ENCODE measurements at places on chromosomes 13 and 19. TPM values are rescaled to one million over a fixed set of nuclear protein-coding genes. Genes with fewer than 3 reads are reported as not detected.

GRCh38 chr19:11410682-11411081, 8.4 kb downstream of the RGL3 start:
- no peaks in the 10 kb centered on the region for H3K36me3 ChIP-seq
- H3K4me3 ChIP-seq = no peak overlapping the region
- no peaks in the 10 kb centered on the region for H3K4me1 ChIP-seq

MTUS2 gene
- not detected for total RNA-seq

DNA sequence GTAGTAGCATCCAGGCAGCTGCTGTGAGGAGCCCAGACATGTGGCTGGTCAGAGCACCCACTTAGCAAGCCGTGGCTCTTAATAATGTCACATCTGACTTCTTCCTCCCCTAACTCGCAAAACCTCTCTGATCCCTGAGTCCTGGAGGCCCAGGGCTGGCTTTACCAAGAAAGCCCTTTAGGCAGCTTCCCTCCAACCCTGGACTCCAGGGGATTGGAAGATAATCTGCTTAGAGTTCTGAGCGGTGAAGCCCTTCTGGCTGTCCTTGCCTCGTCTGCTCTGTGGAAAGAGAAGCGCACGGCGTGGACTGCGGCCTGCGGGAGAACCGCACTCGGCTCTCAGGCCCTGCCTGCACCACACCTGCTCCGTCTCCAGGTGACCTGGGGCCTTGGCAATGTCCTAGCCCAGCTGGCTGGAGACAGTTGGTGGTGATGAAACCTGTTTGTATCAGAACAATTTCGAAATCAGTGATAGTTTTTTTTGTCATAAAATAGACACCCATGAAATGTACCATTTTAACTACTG, 64.5 kb upstream of the MCF2L start:
- no peak overlapping the region for H3K27ac ChIP-seq
- no peaks in the 10 kb centered on the region for H3K36me3 ChIP-seq
- H3K4me3 ChIP-seq = no peak overlapping the region
- no peaks in the 10 kb centered on the region for H3K4me1 ChIP-seq
- DNase-seq = no peak

FLT3 gene
- not detected for total RNA-seq

GRCh38 chr13:105848494-105848893, 687.0 kb downstream of the EFNB2 start:
- no peak overlapping the region for H3K27ac ChIP-seq
- H3K36me3 ChIP-seq = no peaks in the 10 kb centered on the region
- no peak for DNase-seq
- no peak overlapping the region for H3K4me3 ChIP-seq

DNA sequence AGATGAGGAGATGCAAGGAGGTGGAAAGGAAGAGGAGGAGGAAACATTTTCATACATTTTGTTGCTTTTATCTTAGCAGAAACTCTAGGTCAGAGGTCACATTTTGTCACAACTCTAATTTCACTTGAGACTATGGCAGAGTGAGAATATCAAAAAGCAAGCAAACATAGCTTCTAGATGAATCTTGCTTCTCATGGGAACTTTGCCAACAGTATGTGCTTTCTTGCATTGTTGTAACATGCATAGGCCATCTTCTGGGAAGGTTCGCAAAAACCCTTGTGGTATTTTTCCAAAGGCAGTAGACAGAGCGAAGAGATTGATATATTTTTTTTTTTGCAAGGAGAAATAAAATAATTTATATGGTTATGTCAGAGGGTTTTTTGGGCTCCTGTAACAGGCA, 291.3 kb downstream of the MTUS2 start:
- H3K27me3 ChIP-seq = no peaks in the 10 kb centered on the region
- H3K4me3 ChIP-seq = no peak overlapping the region
- no peak for DNase-seq
- no peaks in the 10 kb centered on the region for H3K36me3 ChIP-seq

IGFL4 gene
- total RNA-seq = not detected

MISP gene
- not detected for total RNA-seq

GRCh38 chr19:49887037-49887664, 9.5 kb downstream of the IL4I1 start:
- no peak for DNase-seq
- peaks cover 7% of the 10 kb centered on the region for H3K36me3 ChIP-seq
- no peak overlapping the region for H3K27ac ChIP-seq
- no peak overlapping the region for H3K4me3 ChIP-seq

DNAAF3 gene
- not detected for total RNA-seq

MPND gene
- 24.1 TPM for total RNA-seq

DNA sequence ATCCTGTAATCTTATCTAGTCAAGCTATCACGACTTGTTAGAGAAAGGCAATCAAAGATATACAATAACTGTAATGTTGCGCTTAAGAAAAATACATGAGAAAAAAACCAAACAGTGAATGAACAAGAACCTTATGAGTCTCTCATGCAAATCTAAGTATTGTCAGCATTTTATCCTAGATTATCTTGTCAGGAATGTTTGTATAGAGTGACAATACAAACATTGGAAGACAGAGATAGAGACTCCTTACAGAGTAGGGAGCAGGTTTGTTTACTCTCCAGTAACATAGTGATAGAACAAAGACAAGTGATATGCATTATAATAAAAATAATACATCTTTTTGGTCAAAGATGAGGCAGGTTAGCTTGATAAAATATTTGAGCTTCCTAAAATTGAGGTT, 444.8 kb downstream of the SLITRK5 start:
- DNase-seq = no peak
- H3K27ac ChIP-seq = no peak overlapping the region
- no peaks in the 10 kb centered on the region for H3K4me1 ChIP-seq
- H3K36me3 ChIP-seq = no peaks in the 10 kb centered on the region
- H3K27me3 ChIP-seq = no peaks in the 10 kb centered on the region

IRGC gene
- not detected for total RNA-seq

DNA sequence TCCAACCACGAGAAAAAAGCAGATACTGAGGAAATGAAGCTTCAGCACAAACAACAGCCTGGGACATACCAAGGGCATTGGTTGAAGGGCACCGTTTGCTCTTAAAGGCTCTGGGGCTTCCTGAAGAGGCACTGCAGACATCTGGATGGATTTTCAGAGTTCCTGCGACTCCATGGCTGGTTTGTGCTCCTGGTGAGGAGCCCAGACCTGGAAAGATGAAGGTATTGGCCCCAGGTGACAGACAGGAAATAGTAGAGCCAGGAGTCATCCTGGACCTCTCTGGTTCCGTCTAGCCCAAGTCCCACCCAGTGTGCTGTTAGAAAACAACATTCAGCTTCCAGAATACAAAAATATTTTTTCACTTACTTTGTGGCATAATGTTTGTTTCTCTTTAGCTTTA, 6.3 kb downstream of the IL17D start:
- DNase-seq = no peak
- no peaks in the 10 kb centered on the region for H3K36me3 ChIP-seq
- peaks cover 22% of the 10 kb centered on the region for H3K27me3 ChIP-seq
- H3K4me3 ChIP-seq = no peak overlapping the region
- no peak overlapping the region for H3K27ac ChIP-seq

DNA sequence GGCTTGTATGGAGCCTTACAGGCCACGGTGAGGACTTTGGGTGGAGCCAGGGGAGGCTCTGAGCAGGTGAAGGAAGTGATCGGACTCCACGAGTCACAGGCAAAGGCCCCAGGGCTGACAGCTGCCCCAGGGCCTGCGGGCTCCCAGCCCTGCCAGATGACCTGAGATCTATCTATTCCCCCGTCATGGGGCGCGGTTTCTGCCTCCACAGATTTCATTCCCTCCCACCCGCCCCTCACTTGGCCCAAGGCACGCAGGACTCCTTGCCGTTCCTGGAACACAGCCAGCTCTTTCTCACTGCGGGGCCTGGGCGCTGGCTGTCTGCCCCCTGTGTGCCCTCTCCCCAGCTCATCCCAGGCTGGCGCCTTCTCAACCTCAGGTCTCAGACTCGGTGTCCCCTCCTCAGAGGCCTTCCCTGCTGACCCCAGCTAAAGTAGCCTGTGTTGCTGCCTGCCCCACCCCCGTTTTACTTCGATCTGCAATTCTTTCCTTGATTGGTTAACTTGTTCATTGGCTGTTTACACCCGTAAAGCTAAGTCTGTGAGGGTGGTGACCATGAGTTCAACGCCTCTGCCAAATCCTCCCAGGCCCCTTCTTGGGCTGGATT, 13.9 kb upstream of the PAK4 start:
- peaks cover 3% of the 10 kb centered on the region for H3K4me1 ChIP-seq
- H3K27me3 ChIP-seq = peaks cover 10% of the 10 kb centered on the region
- H3K4me3 ChIP-seq = no peak overlapping the region
- H3K36me3 ChIP-seq = no peaks in the 10 kb centered on the region
- H3K27ac ChIP-seq = no peak overlapping the region
- no peak for DNase-seq

GRCh38 chr13:102318233-102318632, 83.6 kb downstream of the FGF14 start:
- H3K27me3 ChIP-seq = no peaks in the 10 kb centered on the region
- no peak overlapping the region for H3K4me3 ChIP-seq
- H3K36me3 ChIP-seq = no peaks in the 10 kb centered on the region
- H3K4me1 ChIP-seq = no peaks in the 10 kb centered on the region
- no peak for DNase-seq
- no peak overlapping the region for H3K27ac ChIP-seq

DNA sequence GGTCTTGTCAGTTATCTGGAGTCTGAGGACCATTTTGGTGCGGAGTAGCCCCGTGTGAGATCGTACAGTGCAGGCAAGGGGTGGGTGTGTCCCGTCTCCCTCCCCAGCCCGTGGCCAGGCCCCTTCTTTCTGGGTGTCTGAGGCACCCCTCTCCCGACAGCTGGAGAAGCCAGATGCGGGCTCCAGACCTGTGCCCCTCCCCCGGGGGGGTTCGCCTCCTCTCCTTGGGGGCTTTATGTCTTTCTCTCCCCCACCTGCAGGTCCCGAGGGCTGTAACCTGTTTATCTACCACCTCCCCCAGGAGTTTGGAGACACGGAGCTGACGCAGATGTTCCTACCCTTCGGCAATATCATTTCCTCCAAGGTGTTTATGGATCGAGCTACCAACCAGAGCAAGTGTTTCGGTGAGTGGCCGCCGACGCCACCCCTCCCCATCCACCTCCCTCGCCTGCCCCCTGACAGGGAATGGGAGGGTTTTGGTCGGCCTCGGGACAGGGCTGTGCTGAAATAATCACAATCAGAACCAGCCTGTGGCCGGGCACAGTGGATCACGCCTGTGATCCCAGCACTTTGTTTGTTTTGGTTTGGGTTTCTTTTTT, 65.6 kb downstream of the CELF5 start:
- no peak overlapping the region for H3K27ac ChIP-seq
- DNase-seq = no peak
- no peaks in the 10 kb centered on the region for H3K36me3 ChIP-seq
- H3K27me3 ChIP-seq = peaks cover 15% of the 10 kb centered on the region
- H3K4me3 ChIP-seq = no peak overlapping the region

GRCh38 chr19:18340990-18341868, 831 bp downstream of the PGPEP1 start:
- DNase-seq = peak; percentile 85
- H3K27me3 ChIP-seq = no peaks in the 10 kb centered on the region
- peaks cover 5% of the 10 kb centered on the region for H3K36me3 ChIP-seq
- peaks cover 17% of the 10 kb centered on the region for H3K4me1 ChIP-seq

DNA sequence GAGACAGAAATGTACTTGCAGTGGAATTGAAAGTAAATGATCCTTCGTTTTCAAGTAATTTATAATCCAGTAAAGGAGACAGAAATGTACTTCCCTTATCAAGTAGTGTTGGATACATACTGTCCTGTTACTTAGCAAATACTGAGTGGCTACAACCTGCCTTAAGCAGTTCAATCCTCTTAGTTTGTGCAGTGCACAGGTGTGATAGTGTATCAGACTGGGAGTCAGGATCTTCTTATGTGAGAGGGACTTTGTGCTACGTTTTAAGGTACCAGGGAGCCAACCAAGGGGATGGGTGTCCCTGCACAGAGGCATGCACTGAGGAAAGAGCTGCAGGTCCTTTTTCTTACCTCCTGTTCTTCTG, 111.1 kb downstream of the DNAJC3 start:
- no peak overlapping the region for H3K27ac ChIP-seq
- H3K4me1 ChIP-seq = no peaks in the 10 kb centered on the region
- H3K36me3 ChIP-seq = peaks cover 45% of the 10 kb centered on the region
- DNase-seq = no peak
- H3K27me3 ChIP-seq = no peaks in the 10 kb centered on the region
